ENCODE measurements at places on chromosomes 4 and X.

GRCh38 chrX:20531667-20532066, 265.0 kb upstream of the RPS6KA3 start:
- no peak for DNase-seq

DNA sequence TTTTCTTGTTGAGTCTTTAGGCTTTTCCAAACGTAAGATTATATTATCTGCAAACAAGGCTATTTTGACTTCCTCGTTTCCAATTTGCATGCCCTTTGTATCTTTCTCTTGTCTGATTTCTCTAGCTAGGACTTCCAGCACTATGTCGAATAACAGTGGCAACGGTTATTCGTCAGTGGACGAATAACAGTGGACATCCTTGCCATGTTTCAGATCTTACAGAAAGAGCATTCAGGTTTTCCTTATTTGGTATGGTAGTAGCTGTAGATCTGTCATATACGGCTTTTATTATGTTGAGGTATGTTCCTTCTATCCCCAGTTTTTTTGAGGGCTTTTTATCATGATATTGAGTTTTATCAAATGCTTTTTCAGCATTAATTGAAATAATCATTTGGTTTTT, 634.6 kb upstream of the ADGRL3 start:
- no peak for DNase-seq

DNA sequence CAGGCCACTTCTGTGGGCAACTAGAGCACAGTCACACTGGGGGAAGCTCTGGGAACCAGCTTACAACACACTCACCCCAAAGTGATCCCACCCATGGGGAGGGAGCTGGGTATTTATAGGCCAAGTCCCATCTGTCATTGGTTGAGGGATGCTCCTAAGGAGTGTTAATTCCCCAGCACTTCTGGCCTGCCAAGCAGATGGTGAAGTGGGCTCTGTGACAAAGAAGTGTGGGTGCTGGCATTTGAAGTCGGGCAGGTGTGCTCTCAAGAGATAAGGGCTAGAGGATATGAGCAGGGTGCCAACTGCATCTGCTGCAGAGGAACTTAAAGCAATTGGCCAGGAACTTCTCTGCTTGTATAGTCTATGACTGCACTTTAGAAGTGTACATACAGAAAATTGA, 30.9 kb downstream of the PTCHD1 start:
- no peak for DNase-seq

DNA sequence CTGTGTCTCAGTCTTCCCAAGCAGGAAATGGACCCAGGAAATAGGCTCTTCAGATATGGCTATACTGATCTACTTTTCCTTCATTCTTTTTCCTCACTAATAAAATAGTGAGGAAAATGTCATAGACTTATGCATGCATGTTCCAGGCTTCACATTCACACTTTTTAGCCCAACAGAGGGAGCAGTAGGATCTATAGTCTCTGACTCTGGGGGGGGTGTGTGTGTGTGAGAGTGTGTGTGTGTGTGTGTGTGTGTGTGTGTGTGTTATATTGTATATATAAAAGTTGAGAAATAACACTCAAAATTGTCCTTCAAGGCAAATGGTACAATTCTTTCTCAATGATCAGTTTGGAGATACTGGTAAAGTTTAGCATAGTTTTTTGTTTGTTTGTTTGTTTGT, 297.2 kb upstream of the GALNT7 start:
- DNase-seq: no peak

- peak; percentile 7 for DNase-seq
Observed at GRCh38 chr4:20773144-20773997, 73.1 kb downstream of the PACRGL start.

GRCh38 chr4:158771776-158772175, 3.0 kb downstream of the FNIP2 start:
- DNase-seq: no peak
